ENCODE measurements at places on chromosomes 6 and 20.

DNA sequence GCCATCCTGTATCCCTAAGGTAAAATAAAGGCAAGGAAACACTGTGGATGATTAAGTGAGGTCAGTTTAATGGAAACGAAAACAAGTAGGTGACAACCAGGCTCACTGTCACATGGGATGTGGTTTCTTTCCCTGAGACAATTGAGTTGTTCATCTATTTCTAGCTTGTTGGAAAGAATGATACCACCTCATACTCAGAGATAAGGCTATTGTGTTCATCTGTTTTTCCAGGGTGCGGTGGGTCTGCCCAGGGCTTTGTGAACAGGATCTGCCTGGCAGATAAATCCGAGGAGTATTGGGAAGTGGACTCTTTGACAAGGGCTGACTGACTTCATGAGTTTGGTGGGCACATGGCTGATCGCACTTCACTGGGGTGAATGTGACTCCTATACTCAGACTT lies 80.8 kb upstream of the TIAM2 start:
- no peak for DNase-seq

DNA sequence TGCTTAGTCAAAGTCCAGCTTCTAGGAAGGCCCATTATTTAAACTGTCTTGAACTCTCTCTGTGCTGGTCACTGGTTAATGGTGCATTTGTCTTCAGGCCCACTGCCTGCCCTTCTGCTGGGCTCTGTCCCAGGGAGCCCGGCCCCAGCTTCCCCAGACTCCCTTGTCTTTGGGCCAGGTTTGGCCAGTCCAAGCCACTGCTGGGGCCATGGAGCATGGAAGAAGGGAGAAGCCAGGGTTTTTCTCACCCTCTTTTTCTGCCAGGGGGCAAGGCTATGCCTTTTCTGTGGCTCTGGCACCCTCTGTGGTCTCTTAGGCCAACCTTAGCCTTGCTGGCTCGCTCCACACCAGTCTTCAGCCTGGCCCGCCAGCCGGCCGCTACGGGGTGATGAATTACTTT lies 390.0 kb upstream of the SULF2 start:
- DNase-seq = no peak

GRCh38 chr6:10759884-10760329 lies 12.3 kb downstream of the TMEM14B start:
- DNase-seq = peak; percentile 70

GRCh38 chr6:84043555-84043954 lies 10.0 kb downstream of the MRAP2 start:
- DNase-seq = no peak

- DNase-seq = no peak
These were observed 38.8 kb downstream of the ITCH start for GRCh38 chr20:34401741-34402455.

GRCh38 chr6:25065666-25066065 lies 129.9 kb upstream of the RIPOR2 start:
- no peak for DNase-seq

- no peak for DNase-seq
These were observed 167.5 kb upstream of the TSHZ2 start for GRCh38 chr20:52804497-52805295.

- DNase-seq = no peak
These were observed 48.7 kb downstream of the AKIRIN2 start for GRCh38 chr6:87653074-87653962.

DNA sequence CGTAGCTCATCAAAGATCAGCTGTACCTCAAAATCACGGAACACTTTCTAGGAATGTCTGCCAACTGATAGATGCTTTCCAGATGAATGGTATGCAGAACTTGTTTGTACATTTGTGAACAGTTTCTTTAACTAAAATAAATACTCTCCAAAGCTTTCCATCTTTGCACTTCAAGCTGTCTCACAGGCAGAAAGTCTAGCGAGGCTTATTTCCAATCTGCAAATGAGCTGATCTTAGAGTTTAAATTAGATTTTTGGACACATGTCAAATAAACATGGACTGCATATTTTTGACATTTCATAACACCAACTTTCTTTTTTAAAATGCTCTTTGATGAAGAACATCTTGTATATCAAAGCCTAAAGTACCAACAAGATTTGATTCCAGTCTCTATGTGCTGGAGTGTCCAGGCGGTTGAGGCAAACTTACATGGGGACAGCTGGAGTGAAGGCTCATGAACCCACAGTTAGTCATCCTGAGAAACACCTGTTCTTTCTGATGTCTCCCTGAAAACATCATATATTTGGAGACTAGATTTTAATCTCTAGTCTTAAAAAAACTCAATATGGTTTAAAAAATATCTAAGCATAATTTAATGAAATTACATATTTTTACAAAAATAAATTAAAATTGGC lies 268.6 kb upstream of the AGPAT4 start:
- no peak for DNase-seq

GRCh38 chr6:21348504-21349195 lies 244.9 kb upstream of the SOX4 start:
- DNase-seq = no peak

DNA sequence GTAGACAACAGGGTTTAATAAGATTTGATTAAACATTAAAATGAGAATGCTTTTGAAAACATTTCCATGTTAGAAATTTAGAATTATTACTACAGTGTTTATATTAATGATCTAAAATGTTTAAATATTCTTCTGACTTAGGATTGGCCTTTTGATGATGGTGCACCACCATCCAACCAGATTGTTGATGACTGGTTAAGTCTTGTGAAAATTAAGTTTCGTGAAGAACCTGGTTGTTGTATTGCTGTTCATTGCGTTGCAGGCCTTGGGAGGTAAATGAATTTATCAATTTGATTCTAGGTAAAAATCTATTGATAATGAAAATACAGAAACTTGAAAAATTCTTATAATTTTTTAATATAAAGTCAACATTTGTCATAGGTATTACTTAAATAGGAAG lies 6.5 kb downstream of the LOC128125822 start:
- DNase-seq = no peak

DNA sequence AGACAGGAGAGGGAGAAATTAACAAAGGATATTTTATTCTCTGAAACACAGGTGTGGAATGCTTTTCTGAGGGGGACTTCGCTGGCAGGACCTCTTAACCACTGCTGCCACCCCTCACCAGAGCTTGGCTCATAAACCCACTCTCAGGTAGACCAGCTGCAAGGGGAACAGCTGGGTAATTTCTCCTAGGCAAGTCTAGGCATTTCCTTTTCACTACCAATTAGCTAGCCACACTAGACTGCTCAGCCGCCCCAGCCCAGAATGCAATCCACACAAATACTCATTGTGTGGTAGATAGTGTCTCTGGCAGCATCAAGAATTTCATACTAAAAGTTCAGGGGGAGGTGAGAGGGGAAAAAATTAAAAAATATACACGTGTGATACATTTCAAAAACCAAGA lies 267.6 kb upstream of the ID4 start:
- no peak for DNase-seq

DNA sequence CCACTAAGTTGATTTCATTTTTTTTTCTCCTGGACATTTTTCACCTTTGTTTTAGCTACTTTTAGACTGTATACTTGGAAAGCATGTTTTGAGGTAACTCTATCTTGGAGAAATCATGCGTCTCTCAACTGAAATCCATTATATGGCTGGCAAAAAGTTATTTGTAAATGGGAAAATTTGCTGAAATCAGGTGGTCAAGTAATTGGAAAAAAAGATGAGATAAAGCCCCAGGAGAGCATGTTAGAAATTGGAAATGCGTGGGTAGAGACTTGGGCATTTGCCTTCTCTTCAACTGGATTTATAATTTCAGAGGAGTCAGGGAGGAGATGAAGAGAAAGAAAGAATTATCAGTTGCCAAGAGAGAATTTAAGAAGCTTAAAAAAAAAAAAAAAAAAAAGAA lies 217.1 kb upstream of the MAP3K7 start:
- no peak for DNase-seq

DNA sequence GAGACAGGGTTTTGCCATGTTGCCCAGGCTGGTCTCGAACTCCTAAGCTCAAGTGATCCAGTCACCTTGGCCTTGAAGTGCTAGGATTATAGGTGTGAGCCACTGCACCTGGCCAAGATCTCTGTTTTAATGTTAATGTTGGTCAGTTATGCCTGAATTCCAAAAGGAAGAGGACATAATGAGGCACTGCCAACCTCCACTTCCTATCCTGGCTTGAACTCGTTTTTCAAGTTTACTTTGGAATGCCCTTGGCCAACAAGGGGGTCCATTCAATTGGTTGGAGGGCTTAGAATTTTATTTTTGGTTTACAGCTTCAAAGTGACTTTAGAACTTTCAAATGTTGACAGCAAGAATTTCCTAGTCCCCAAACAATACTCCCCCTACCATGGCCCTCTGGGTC lies 29.8 kb downstream of the DNAAF9 start:
- DNase-seq = no peak

DNA sequence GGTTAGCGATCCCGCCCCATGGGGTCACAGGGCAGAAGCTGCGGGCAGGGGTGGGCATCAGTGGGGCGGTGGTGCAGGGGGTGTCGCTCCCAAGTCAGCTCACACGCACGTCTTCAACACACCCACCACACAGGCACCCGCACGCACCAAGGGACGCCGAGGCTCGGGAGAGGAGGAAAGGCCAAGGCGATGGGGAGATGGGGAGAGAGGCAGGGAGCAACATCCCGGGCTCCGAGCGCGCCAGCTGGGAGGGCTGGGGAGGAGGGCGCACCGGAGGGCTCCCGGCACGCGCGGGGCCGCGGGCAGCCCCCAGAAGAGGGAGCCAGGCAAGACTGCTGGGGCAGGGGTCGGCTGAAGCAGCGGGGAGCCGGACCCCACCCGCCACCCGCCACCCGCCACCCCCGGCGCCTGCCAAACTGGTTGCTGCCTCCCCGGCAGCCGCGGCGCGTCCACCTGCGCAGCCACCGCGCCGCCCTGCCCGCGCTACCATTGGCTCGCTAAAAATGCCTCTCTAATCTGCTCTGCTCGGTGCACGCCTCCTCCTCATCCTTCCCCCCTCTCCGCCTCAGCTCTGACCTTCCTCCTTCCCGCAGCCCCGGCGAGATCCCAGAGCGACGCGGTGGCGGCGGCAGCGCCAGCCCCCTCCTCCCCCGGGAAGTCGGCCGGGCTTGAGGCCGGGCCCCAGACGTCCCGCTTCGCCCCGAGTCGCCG lies at the start of gene PACSIN1:
PACSIN1 (plus strand) TSS at position 546 of the 711 bp plus-strand sequence. CDS start 60,230 bp downstream, outside the sequence.
- DNase-seq = no peak

GRCh38 chr20:64261138-64261537 lies 5.6 kb downstream of the PCMTD2 start:
- DNase-seq = no peak

- DNase-seq = no peak
These were observed 43.0 kb downstream of the CFAP61 start for GRCh38 chr20:20095114-20095872.

DNA sequence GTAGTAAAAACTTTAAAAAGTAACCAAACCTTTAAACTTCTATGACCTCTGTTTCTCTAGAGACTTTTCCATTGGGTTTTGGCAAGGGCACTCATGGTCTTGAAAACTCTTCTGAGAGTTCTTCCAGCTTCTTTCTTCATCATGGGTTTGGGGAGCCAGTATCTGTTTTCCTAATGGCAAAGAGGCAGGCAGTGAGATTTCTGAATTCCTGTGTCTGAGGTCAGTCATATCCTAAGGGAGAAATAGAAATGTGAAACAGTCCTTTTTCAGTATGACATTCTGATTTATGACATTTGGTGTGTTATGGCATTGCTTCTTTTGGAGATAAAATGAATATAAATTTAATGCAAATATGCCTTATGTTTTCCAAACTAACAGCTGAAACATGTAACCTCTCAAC lies 518.5 kb upstream of the MARCKS start:
- no peak for DNase-seq

GRCh38 chr20:48098099-48098498 lies 312.8 kb upstream of the SULF2 start:
- DNase-seq = no peak

GRCh38 chr6:130937942-130938604 lies 110.9 kb downstream of the SMLR1 start:
- no peak for DNase-seq

DNA sequence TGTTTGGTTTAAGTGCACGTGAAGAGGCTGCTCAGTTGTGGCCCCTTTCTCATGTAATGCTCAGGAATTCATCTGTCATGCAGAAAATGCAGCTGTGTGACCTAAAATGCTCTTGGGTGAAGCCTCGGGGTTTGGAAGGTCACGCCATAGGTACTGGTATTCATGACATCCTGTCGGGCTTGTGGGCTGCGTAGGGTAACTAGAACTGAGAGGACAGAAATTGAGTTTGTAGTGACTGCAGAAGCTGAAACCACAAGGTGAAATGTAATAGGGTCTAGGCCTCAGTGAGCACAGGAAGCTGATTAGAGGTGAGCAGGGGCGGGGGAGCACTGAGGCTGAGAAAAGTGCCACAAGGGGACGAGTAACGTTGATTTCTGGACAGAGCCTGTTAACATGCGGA lies 128.8 kb downstream of the SOBP start:
- DNase-seq = no peak

- DNase-seq = no peak
These were observed 29.4 kb downstream of the PHACTR3 start for GRCh38 chr20:59633656-59634251.

- DNase-seq = no peak
These were observed 201.0 kb upstream of the FOXQ1 start for GRCh38 chr6:1110941-1111349.

- DNase-seq = no peak
These were observed 59.5 kb upstream of the MBOAT1 start for GRCh38 chr6:20271818-20272217.

GRCh38 chr6:168988801-168989200 lies 264.8 kb downstream of the THBS2 start:
- DNase-seq = no peak

- DNase-seq = no peak
These were observed 3.1 kb upstream of the INSM1 start for GRCh38 chr20:20364593-20365479.

DNA sequence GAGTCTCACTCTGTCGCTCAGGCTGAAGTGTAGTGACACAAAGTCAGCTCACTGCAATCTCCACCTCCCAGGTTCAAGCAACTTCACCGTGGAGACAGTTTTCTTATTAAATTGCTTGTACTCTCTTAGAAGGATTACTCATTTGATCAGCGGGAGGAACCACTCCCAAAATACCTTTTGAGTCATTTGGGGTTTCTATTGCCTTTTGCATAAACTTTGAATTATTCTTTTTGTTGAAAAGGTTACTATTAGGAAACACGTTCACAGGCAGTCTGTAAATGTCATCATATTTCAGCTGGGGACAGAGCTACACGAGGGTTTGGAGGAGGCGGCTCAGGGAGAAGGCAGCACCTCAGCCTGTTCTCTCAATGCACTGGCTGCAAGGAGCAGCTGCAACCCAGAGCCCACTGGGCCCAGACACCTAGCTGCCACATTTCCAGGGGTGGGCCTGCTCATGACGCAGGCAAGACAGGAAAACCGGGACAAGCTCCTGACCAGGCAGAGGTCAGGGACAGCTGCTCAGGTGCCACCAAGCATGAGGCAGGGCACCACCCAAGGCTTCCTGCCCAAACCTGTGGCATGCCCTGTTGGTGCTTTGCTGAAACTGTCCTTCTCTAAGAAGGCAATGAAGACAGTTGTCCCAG lies 205.9 kb downstream of the BMP7 start:
- DNase-seq = no peak

GRCh38 chr20:36572701-36573102 lies 695 bp upstream of the TGIF2 start:
- no peak for DNase-seq

GRCh38 chr20:14295770-14296309 lies 41.6 kb downstream of the FLRT3 start:
- no peak for DNase-seq
